HAP-1 (cell line): ENCODE measurements at places on chromosomes 11 and 22.

- DNase-seq, result no peak
These were observed 83.1 kb downstream of the WNT11 start for GRCh38 chr11:76123248-76123647.

DNA sequence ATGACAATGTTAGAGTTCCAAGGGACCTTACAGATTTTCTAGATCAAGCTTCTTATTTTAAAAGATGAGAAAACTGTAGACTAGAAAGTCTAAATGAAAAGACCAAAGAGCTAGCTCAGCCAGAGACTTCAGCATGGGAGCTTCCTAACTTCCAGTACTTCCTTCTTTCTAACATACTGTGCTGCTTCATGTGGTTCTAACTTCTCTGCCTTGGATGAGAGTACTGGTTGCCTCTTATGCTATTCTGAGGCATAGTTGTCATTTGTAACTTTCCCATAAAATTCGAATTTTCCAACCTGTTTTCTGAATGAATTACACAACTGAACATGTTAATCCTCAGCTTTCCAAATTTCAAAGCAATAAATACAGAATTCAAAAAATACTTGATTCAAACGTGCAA is 1.8 kb downstream of the MTMR2 start:
- no peak for DNase-seq

DNA sequence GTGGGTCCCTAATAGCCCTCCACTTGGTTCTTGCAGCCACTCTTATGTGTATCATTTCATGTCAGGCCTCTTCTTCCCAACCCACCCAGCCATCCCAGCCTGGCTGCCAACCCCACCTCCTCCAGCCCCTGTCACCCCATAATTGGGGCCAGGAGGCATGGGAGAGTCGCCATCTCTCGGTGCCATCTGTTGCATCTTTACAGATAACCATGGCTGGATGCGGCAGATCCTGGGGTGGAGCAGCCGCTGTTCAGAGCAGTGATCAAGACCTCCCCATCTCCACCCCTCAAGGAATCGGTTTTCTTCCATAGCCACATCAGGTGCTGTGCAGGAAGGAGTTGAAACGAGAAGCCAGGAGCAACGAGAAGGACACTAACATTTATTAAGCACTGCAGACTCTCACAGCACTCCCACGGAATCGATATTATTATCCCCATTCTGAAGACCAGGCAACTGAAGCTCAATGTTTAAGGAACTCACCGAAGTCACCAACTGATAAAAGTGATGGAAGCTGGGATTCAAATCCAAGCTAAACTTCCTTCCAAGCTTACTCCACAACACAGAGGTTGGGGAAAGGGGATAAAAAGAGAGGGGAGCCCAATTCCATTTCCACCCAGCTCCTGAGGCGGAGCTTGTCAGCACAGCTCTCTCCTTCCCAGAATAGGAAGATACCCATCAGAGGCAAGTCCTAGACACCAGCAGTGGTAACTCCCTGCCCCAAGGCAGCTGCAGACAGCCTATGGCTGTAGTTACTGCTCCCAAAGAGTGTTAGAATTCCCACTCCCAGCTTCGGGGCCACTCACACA is 2.7 kb downstream of the SLC43A1 start:
- DNase-seq, result no peak

GRCh38 chr11:68374531-68374930 is 62.1 kb downstream of the LRP5 start:
- no peak for DNase-seq

DNA sequence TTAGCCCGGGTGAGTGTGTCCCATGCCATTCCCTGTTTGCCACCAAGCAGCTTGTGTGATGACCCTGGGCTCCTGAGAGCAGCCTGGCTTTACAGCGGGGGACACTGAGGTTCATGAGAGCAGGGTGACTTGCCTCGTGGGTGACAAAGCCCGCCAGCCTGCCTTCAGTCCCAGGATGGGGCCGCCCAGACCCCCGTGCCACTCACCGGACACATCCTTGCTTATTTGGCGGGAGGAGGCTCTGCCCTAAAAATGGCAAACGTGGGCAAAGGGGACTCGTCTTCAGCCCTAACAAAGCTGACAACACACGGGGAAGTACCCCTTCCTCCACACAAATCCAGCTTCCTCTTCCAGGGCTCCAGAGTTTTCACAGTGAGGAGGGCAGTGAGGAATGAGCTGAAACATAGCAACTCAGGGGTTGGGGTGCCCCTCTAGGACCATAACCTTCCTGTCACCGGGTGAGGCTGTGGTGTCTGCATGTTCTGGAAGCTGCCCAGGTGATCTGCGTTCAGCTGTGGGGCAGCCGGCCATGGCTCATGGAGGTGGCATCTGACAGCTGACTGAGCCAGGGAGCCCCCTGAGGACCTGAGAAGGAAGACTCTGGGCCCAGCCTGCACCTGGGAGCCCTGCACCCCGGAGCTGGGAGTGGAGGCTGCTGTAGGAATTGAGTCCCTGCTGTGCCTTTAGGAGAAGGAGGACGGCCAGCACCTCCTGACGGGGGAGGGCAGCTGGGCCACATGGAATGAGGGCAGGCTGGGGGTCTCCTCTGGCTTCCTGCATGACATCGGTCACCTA is 16.7 kb downstream of the RIBC2 start:
- no peak for DNase-seq

- no peak for DNase-seq
These were observed 157.2 kb upstream of the B3GAT1 start for GRCh38 chr11:134569195-134569594.
